ENCODE measurements at places on chromosomes 12 and 14.

- no peak for DNase-seq
Measured at GRCh38 chr14:54368291-54368690, 28.5 kb upstream of the CDKN3 start.

DNA sequence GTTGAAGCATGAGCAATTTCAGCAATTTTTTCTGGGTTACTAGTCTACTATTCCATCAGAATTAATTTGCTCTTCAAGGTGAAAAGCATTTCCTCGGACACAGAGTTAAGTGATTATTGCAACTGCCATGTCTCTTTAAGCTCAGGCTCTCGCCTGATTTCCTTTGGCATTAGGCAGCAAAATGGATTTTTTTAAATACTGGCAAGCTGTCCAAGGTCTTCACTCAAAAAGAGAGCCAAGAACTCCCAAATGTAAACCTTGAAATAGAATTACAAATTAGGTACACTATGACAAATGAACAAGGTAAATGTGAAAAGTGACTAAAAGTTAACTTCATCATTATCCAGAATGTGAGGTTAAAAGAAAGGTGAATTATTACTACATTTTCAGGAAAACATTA lies 111.9 kb downstream of the GARIN6 start:
- no peak for DNase-seq

DNA sequence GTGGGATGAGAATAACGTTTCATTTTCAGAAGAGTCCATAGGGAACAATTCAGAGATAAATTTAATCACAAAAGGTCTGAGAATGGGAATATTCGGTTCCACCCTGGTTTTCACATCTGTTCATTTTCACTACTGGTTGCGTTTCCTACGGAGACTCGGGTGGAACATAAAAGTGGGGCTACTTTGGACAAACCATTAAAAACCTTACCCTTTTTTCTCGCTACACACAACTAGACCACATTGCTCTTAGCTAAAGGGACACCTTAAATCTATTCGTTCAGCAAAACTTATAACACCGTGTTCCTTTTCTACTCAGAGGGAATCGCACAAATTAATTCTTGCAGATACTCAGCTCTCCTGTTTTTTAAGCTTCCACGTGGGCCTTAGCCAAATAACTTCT lies 1.0 kb upstream of the SUDS3 start:
- no peak for DNase-seq

DNA sequence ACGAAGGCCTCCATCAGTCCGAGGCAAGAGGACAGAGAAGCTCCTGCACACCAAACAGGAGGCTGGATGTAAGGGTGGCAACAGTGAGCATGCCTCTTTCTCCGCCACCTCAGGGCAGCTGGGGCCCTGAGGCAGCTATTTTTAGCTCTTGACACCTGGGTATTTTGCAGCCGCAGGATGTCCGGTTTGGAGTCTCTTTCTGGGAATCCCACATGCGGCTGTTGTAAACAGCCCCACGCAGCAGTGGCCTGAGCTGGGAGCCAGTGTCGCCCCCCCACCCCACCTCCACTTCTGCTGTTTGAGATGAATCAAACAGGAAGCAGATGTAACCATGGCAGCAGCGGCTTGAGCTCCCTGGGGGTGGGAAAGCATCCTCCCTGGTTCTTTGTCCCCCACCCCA lies 11.7 kb downstream of the HDAC7 start:
- DNase-seq: peak; percentile 61

DNA sequence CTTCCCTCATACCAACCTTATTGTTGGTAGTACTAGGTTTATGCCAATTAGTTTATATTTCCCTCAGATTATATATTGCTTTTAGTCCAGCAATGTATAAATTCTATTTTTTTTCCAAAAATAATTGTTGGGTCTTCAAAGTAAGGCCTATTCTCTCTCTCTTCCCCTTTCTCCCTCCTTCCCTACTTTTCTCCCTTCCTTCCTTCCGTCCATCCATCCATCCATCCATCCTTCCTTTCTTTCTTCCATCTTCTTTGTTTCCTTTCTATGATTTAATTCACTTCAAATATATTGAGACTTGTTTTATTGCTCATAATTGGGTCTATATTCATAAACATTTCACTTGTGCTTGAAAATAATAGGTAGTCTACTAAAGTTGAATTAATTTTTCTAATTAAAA lies 1259.2 kb downstream of the FSCB start:
- DNase-seq: no peak

- no peak for DNase-seq
Measured at GRCh38 chr14:40252817-40253447, 820.7 kb upstream of the FBXO33 start.

GRCh38 chr14:81716953-81717352 lies 183.3 kb upstream of the SEL1L start:
- DNase-seq: no peak

- no peak for DNase-seq
Measured at GRCh38 chr12:45582986-45583659, 146.4 kb upstream of the ARID2 start.

DNA sequence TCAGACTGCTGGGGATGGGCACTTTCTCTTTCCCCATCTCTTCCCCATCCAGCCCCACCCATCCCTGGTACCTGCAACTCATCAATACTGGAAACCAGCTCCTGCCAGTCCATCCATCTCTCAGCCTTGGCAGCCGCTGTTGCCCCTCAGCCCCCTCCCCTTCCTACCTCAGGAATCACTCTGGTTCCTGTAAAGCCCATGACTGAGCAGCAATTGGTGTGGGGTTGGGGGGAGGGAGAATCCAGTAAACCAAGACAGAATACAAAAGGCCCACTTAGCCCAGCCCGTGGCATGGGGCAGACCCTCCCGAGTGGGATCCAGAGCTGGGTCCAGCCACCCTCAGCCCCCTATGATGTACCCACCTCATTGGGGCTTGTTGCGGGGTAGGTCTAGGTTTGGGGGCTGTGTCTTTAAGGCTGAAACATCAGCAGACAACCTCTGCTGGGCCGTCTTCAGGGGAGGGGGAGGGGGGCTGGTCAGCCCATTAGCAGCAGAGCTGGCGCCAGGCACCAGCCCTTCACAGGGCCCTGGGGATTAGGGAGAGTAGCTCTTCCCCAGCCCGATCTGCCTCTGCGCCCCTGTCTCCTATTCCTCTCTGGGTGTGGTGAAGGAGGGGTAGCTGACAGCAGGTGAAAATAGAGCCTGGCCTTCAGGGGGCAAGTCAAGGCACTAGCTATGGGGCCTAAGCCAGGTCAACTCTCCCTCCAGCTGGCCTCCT lies 702 bp upstream of the PRPH start:
- DNase-seq: no peak

DNA sequence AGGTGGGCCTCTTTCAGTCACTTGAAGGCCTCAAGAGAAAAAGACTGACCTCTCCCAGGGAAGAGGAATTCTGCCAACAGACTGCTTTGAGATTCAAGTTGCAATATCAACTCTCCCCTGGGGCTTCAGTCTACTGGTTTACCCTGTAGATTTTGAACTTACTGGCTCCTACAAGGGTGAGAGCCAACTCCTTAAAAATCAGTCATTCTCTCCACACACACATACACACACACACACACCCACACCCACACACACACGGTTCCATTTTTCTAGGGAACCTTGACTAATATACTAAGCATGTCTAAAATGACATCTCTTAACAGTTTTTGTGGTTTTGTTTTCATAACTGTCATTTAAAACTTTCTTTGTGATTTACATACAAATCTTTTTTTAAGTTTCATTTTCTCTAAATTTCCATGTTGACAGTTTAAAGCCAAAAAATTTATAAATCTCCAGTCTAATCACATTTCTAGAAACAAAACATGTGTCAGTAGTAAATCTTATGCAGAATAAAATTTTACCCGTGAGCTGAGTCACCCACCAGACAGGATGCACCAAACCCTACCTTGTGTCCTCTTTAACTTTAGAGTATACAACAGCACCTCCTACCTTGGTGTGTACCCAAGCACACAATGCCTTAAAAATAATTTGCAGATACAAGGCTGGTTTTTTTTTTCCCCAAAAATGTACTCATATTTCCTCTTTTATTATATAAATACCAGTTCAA lies 394.6 kb downstream of the AEBP2 start:
- no peak for DNase-seq

DNA sequence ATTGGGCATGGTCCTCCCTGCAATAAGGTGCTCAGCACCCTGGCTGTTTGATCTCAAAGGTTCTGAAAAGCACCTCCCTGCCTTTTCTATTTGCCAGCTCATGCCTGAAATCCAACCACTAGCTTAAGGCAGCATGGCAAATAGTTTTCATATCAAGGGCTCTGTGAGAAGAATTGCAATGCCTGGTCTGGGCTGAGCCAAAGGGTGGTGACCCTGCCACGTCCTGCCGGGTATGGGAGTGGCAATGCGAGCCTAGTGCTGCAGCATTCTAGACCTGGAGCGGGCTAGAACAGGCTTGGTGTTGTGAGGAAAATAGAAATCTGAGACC lies 2.3 kb upstream of the SCNN1A start:
- DNase-seq: no peak

GRCh38 chr14:68728342-68729106 lies 64.3 kb downstream of the ZFP36L1 start:
- DNase-seq: no peak

DNA sequence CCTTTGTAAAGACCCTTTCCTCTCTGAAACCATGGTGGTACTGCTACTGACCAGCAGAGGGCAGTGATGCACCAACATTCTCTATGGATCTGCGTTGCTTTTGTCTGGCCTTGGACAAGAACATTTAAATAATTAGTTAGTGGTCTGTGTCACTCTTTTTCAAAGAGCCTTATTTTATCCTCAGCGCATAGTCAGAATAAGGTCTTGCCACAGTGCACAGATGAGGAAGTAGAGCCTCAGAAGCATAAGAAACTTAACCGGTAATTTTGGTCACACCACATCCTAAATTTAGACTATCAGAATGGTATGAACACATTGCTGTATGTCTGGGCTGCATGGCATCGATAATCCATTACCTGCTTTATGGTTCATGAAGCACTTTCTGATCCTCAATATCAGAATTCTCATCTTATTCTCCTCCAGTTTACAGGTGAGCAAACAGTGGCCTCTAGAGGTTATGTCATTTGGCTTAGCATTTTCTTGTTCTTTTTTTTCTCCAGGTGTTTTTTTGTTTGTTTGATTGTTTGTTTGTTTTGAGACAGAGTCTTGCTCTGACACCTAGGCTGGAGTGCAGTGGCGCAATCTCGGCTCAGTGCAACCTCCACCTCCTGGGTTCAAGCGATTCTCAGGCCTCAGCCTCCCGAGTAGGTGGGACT lies 23.7 kb upstream of the IFT81 start:
- DNase-seq: no peak

DNA sequence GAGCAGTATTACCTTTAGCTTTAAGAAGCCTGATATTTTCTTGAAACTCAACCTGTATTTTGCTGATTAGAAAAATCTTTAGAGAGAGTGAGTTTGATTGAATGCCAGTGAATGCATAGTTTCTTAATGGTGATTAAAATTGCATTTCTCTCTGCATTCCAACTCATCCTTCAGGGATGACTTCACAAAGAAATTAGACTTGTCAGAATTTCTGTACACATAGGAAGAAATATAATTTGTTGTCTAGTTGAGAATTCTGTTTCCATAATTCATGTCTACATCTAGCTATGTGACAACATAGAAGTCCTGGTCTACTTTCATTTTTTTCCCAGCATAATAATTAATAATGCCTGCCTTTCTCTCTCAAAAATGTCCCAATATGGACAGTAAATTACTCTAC lies 136.6 kb downstream of the OTOGL start:
- DNase-seq: no peak

GRCh38 chr12:97259098-97259497 lies 203.5 kb upstream of the RMST start:
- DNase-seq: no peak

- DNase-seq: no peak
Measured at GRCh38 chr12:49491823-49492222, 47.0 kb upstream of the KCNH3 start.

DNA sequence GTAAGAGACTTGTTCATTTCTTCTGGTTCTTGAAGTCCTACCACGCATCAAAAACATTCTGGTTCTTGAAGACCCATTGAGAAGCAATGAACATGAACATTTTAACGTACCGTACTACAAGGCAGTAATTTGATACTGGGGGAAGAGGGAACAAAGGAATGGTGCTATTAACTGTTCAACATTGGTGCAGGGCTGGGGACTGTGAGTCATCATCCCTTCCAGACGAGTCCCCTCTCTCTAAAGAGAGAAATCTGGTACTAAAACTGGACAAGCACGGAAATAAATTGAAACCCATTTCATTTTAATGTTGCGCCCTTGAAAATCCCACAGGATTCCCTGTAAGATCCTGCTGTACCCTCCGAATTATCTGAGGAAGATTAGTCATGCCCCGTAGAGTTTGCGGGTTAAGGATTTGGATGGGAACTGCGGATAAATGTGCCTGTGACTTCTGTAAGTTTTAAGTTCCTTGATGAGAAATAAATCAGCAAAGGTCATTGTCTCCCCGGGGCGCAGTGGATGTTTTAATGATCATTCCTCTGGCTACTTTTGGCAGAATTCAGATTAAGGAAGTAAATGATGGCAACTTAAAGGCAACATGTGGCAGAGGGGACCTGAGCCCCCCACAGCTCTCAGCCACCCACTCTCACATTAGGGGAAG lies 78.6 kb downstream of the KCNK13 start:
- no peak for DNase-seq

DNA sequence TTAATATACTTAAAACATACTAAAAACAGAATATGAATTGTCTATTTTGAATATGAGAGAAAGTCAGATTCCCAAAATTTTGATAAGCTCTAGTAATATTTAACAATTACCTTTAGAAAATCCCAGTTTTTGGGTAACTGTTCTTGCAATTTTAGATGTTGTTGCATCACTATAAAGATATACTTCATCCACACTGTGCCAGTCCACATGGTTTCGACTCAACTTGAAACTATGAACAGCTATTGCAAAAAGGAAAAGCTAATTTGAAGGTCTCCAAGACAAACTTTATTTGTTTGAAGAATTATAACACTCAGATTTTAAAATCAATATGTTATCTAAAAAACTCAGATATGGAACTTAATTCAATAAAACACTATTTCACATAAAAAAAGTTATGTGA lies 59.9 kb downstream of the DDHD1 start:
- DNase-seq: no peak

GRCh38 chr12:71610031-71610795 lies 53.4 kb downstream of the ZFC3H1 start:
- DNase-seq: no peak

Data from upper lobe of left lung (tissue), 6 donors.